Myocyte (in vitro differentiated cells): ENCODE measurements at places on chromosomes 16 and 17. TPM values are rescaled to one million over a fixed set of nuclear protein-coding genes. Genes with fewer than 3 reads are reported as not detected.

The TAT gene
- total RNA-seq, result not detected in 2 replicates

- DNase-seq, result no peak
Observed at GRCh38 chr16:50408001-50408561, 39.3 kb upstream of the BRD7 start.

- no peak for DNase-seq
Observed at GRCh38 chr16:22764662-22765327, 49.2 kb upstream of the HS3ST2 start.

DNA sequence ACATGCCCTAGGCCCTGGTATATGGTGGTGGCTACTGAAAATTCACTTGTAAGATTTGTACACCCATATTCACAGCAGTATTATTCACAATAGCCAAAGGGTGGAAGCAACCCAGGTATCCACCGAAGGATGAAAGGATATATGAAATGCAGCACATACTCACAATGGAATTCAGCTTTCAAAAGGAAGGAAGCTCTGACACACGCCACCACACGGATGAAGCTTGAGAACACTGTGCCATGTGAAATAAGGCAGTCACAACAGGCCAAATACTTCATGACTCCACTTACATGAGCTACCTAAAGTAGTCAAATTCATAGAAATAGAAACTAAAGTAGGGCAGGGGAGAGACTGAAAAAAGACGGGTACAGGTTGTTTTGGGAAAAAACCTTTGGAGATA, 2.9 kb downstream of the XPO6 start:
- no peak for DNase-seq

The DRC3 gene
- total RNA-seq, result 1.0 and 1.6 TPM in 2 replicates

The PIMREG gene
- total RNA-seq, result 1.0 and 5.3 TPM in 2 replicates

The TNFRSF13B gene
- total RNA-seq, result not detected in 2 replicates

GRCh38 chr16:52727441-52727840, 180.5 kb upstream of the TOX3 start:
- no peak for DNase-seq

- DNase-seq, result peak; percentile 93
Observed at GRCh38 chr17:59093702-59094231, 12.9 kb downstream of the TRIM37 start.

GRCh38 chr16:71781741-71782140, 26.9 kb downstream of the AP1G1 start:
- DNase-seq, result no peak

The C17orf100 gene
- 0.31 and 0.70 TPM in 2 replicates for total RNA-seq

The WNK4 gene
- total RNA-seq, result 0.16 TPM in 1 of 2 replicates, not detected in the other

The CCL17 gene
- not detected in 2 replicates for total RNA-seq

DNA sequence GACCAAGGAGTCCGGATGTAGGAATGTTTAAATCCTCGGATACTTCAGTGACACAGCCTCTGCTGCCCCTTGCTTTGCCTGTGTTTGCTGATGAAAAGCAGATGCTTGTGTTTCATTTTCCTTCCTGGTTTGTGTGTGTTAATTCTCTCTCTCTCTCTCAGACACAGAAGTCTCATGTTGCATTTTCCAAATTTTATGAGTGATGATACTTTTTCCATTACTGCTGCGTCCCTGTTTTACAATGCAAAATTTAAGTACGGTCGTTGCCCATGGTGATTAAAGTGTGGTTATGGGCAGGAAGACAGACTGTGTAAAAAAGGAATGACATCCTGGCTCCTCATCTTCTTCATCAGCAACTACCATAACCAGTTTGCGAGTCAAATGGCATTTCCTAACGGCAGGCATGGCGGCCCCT, 5.7 kb downstream of the RMI2 start:
- DNase-seq, result no peak

- no peak for DNase-seq
Observed at GRCh38 chr17:76904116-76904515, 35.9 kb downstream of the MGAT5B start.
